Cardiac muscle cell (in vitro differentiated cells and primary cell): ENCODE measurements at places on chromosomes 11 and 22.

DNA sequence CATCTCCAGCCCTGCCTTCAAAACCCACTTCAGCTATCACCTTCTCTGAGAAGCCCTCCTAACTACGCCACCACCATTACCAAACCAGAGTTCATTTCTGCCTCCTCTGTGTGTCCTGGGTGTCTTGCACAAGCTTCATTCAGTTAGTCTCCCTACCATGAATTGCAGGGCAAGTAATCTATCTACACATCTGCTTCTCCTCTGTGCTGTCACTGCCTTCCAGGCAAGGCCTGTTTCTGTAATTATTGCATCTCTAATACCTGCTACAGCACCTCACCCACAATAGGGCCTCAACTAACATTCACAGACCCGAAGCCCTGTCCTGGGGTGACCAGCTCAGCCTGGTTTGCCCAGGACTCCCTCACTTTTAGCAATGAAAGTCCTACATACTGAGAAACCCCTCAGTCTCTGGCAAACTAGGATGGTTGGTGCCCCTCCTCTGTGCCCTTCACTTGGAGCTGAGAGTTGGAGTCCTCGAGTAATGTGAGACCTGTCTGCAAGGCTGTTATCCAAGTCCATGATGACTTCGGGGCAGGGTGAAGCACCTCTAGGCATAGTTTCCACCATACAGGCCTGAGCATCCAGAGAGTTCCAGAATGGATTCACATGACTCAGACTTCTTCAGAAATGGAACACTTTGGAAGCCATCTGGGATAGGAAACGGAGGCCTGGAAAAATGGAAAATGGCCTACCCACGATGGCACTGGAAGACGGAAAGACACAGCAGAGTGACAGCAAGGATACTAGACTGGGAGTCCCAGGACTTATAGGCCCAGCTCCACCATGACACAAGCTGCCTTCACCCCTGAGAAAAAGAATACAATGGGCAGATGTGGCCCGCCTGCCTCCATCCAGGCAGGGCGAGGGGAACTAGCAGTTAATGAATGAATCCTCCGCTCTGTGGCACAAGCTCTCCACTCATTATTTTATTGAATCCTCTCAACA lies 269.3 kb downstream of the BUD13 start:
- no peak for DNase-seq

DNA sequence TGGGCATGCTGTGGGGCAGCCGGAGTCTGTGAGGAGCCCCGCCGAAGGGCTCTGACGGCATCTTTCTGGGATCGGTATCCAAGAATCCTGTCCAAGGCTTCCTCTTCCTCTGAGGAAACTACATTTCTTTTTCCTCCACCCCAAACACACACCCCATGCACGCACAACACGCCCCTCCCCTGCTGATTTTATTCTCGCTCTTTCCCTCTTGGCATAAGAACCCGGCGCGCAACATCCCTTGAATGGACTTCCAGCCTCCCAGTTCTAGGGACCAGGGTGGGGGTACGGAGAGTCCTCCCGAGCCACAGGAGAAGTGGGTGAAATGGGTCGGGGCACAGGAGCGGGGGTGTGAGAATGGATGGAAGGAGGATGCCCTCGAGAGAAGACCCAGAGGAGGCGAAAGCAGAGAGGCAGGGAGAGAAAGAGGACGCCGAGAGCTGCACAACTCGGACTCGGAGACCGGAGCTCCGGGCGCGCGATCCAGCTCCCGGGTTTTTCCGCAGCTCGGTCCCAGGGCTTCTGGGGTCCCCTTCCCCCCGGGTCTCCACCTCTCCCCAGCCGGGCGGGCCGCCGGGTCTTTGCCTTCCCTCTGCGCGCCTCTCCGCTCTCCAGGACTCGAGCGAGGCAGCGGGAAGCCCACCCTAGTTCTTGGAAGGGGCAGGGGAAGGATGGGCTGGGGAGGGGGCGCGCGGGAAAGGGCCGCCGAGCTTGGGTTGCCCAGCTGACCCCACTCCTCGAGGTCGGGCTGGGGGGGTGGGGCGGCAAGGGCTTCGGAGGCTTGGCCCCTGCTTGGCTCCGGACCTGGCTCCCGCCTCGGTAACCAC lies 1.5 kb upstream of the LARGE1 start:
- DNase-seq = peak; percentile 89

DNA sequence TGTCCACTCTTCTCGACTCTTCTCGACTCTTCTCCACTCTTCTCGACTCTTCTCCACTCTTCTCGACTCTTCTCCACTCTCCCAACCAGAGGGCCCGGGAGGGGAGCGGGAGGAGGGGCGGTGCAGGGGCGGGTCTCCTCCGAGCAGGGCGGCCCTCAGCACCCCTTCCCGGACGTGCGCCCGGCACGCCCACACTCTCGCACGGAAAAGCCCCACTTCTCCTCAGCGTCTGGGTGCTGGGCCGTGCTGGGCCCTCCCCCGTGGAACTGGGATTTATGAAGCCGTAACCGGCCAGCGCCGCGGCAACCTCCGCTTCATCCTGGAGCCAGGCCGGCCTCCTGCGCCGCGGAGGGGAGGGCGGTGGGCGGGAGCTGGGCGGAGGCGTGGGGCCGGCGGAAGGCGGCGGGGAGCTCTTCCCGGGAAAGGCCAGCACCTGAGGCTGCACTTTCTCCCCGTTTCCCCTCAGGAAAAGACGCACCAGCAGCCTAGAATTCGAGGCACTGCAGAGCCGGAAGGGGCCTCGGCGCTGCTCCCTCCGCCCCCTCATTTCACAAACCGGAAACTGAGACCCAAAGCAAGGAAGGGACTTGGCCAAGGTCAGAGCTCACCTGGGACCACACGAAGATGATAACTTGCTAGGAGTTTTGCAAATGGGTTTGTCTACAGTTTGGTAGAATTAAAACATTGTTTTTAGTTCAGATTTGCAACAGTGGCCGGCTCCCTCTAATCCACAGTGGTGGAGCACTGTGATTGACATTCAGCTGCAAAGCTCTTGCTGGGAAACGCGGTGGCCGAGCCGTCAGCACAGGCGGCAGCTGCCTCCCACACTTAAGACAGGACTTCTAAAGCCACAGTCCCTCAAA lies 31.6 kb upstream of the JAM3 start:
- DNase-seq = peak; percentile 74

- peak; percentile 1 for DNase-seq
Measured at GRCh38 chr11:70742553-70743291, 344.4 kb downstream of the CTTN start.

DNA sequence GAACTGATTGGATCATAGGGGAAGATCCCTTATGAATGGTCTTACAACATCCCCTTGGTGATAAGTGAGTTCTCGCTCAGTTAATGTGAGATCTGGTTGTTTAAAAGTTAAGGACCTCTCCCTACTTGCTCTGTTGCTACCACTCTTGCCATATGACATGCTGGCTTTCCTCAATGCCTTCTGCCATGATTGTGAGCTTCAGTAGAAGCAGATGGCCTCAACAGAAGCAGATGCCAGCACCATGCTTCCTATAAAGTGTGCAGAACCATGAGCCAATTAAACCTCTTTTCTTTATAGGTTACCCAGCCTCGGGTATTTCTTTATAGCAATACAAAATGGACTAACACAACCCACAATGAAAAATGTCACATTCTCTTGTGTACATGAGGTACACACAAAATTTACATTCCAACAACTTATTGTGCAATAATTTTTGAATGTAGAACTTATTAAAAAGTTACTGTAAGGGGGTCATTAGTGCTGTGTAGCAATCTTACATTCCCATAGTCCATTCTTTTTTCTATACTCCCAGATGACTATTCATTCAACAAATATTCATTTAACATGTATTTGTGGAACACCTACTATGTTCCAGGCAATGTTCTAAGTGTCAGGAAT lies 10.3 kb downstream of the CYP2R1 start:
- DNase-seq = no peak

DNA sequence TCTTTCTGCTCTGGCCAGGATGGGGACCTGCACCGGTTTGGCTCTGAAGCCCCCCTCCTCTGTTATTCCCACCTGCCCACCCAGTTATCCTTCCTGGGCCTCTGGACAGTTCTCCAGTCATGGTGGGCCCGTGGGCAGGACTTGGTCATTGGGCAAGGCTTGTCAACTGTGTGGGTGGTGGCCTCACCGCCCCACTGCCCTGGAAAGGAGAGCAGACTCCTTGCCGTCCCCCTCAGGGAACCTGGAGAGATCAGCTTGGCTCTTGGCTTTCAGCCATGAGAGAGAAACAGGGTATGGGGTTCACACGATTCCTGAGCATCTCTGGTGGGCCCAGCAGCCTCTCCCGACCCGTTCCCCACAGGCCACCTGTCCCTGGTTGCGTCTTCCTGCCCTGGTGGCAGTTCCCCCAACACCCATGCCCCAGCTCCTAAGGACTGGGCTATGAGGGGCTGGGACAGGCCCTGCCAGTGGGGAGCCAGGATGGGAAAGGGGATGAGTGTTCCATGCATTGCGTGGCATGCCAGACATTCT lies 92.3 kb downstream of the MORC2 start:
- DNase-seq = no peak

DNA sequence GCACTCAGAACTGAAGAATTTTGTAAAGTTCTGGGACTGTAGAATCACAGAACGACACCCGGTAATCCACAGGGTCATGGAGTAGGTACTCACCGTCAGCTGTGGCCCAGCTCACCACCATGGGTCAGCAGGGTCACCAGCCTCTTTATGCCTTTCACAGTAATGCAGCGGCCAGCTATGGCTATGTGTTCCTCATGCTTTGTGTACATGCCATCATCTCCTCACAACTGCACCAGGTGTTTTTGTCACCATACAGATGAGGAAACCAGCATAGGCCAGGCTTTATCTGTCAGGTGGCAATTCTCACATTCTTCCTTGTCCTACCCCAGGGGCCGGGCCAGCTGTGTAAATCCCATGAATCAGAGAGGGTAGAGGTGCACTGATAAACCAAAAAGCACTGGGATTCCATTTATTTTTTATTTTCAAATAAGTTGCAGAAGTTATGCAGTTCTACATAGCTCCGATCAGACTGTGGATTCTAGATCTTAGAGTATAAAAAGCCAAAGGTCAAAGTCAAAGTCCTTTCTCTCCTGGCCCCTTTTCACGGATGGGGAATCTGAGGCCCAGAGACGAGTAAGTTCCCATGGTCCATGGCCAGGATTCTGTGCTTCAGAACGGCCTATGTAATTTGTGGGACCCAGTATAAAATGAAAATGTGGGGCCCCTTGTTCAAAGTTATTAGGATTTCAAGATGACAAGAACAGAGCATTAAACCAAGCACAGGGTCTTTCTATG lies 17.5 kb downstream of the TSKU start:
- no peak for DNase-seq

DNA sequence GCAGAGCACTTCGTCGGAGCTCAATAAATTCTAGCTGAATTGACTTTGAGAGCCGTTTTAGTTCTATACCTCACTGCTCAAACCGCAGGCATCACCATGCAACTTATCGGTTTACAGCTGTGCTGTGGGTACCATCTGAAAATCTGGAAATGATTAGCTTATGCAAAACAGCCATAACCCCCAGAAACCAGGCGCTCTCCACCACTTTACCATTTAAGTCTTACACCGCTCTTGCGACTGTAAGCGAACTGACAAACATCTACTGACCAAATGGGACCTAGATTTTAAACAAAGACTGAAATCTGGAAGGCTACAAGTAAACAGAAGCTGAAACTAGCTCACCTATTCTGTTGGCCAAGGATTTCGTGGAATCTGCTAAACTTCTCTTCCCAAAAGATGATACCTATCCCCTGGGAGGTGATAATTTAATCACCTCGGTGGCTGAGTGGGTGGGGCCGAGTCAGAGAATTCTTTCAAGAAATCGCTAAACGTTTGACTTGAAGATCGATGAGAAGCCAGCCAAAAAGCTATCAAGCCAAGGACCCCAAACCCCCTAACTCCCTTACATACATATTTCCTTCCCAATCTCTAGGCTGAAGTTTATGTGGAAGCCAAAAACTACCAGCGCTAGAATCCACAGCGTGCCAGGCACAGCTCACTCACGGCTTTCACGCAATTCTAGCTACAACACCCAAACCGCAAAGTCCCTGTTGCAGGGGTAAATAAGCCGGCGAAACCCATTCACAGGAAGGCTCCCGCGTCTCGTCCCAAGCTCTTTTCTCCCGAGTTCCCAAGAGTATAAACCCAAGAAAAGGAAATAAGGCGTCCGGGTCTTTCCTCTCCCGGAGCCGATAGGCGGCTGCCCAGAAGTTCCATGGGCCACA lies 644 bp downstream of the SPTY2D1 start:
- DNase-seq = peak; percentile 13

DNA sequence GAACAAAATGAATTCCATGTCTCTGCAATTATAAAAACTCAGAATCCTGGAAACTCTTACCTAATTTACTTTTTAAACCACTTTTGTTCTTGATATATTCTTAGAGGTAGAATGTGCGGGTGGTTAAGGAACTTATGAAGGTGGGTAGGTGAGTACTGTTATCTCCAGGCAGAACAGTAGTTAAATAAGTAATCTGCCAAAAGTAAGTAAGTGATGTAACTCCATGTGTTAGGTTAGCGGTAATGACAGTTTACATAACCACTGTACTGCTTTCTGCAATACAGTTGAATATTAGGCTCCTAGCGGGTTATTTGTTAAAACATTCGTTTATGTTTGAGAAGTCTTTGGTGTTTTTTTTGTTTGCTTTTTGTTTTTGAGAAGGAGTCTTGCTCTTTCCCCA lies 7.1 kb downstream of the LARGE1 start:
- DNase-seq = no peak

GRCh38 chr11:84564180-84564866 lies 1062.8 kb downstream of the DLG2 start:
- DNase-seq = peak; percentile 43

- no peak for DNase-seq
Measured at GRCh38 chr11:115920841-115921480, 416.7 kb upstream of the CADM1 start.

DNA sequence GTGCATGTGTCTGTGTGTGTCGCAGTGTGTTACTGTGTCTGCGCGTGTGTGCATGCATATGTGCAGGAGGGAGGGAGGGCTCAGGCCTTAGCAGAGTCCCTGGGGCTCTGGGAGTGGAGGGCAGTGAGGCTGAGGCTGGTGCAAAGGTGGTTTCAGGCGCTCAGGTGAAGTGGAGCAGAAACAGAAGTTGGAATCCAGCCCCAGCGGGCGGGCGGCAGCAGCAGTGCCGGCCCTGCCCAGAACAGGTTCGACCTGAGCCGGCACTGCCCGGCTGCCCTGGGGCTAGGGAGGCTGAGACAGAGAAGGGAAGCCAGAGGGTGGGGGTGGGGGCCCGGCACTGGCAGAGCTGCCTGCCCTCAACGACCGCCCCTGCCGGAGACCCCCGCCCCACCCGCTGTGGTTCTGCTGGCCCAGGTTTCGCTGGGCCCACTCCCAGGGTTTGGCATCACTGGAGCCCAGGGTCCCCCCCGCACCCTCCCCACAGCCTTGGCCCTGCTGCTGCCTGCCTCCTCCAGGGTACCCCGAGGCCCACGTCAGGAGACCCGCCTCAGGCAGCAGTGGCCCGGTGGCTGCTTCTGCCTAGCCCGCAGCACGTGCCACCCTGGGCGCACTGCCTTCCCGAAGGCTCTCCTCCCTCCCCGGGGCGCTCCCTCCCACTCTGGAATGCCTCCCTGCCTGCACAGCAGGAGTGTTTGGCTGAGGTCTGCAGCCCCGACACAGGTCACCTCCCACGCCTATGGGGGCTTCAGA lies 13.3 kb downstream of the ASCL2 start:
- no peak for DNase-seq

- no peak for DNase-seq
Measured at GRCh38 chr22:27312966-27313855, 488.3 kb downstream of the MN1 start.
